ENCODE measurements at places on chromosomes 3 and 15. TPM values are rescaled to one million over a fixed set of nuclear protein-coding genes. Genes with fewer than 3 reads are reported as not detected.
A peak's percentile ranks its signal among the peaks of the same experiment; 100 is the strongest.

- peak overlapping the region; percentile 23 for H3K27ac ChIP-seq
- peaks cover 22% of the 10 kb centered on the region for H3K4me1 ChIP-seq
- no peak for DNase-seq
- H3K36me3 ChIP-seq = no peaks in the 10 kb centered on the region
Measured at GRCh38 chr3:182716114-182716688, 77.1 kb upstream of the ATP11B start.

The APBA2 gene
- total RNA-seq = 9.3 TPM

DNA sequence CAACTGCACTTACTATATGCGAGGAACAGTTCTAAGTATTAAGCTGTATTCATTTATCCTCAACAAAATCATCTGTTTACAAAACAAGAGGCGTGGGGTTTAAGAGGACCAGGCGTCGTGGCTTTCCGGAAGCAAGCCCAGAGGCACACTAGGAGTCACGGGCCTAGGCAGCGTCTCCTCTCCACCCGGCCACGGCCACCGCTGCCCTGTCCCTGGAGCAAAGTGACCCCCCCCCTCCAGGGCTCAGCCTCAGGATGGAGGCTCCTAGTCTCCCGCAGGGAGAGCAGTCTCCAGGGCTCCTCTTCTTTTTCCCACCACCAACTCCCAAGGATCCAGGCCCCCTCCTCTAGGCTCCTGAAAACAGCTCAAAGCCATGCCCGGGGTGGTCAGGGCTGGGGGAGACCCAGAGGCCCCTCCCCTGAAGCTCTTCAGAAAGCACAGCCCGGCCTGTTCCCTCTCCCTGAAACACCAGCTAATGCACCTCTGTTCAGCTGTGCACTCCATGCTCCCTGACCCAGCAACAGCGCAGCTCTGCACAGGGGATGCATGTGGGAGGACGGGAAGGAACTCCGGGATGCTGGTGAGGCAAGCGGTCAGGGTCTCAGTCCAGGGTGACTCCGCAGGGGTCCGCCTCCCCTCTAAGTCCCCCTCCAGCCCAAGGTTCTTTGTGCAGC is 16.8 kb downstream of the TNK2 start:
- no peak overlapping the region for H3K27ac ChIP-seq
- no peak overlapping the region for H3K4me3 ChIP-seq
- H3K36me3 ChIP-seq = no peaks in the 10 kb centered on the region
- no peaks in the 10 kb centered on the region for H3K27me3 ChIP-seq
- DNase-seq = no peak

- H3K27ac ChIP-seq = no peak overlapping the region
- H3K4me3 ChIP-seq = no peak overlapping the region
- no peaks in the 10 kb centered on the region for H3K36me3 ChIP-seq
- DNase-seq = no peak
Measured at GRCh38 chr3:31908391-31909097, 72.5 kb downstream of the OSBPL10 start.

- no peak for DNase-seq
- H3K4me3 ChIP-seq = no peak overlapping the region
- H3K4me1 ChIP-seq = no peaks in the 10 kb centered on the region
- H3K36me3 ChIP-seq = no peaks in the 10 kb centered on the region
- no peaks in the 10 kb centered on the region for H3K27me3 ChIP-seq
- no peak overlapping the region for H3K27ac ChIP-seq
Measured at GRCh38 chr3:168581771-168582225, 486.1 kb upstream of the GOLIM4 start.

- no peak overlapping the region for H3K27ac ChIP-seq
- H3K4me3 ChIP-seq = no peak overlapping the region
- no peak for DNase-seq
- H3K4me1 ChIP-seq = no peaks in the 10 kb centered on the region
- H3K27me3 ChIP-seq = no peaks in the 10 kb centered on the region
Measured at GRCh38 chr3:30161375-30161774, 445.0 kb upstream of the TGFBR2 start.

DNA sequence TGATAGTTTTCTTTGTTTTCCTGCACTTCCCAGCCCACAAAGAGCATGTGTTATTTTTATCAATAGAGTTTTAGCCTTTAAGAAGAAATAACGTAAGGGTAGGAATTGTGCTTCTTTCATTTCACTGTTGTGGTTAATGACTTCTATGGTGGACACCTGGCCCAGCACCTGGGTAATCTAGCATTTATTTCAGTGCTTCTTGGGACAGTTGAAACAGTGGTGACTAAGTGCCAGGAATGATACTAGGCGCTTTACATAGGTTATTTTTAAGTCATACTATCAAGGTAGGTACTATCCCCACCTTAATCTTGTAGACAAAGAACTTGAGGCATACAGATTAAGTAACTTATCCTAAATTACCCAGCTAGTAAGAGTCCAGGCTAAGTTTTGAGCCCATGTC is 243.8 kb downstream of the SOX2 start:
- no peak overlapping the region for H3K4me3 ChIP-seq
- H3K27ac ChIP-seq = no peak overlapping the region
- no peaks in the 10 kb centered on the region for H3K27me3 ChIP-seq
- H3K36me3 ChIP-seq = no peaks in the 10 kb centered on the region
- no peaks in the 10 kb centered on the region for H3K4me1 ChIP-seq
- DNase-seq = no peak

The ECE2 gene
- total RNA-seq = 8.4 TPM
